ENCODE measurements at places on chromosomes 5 and 9.

DNA sequence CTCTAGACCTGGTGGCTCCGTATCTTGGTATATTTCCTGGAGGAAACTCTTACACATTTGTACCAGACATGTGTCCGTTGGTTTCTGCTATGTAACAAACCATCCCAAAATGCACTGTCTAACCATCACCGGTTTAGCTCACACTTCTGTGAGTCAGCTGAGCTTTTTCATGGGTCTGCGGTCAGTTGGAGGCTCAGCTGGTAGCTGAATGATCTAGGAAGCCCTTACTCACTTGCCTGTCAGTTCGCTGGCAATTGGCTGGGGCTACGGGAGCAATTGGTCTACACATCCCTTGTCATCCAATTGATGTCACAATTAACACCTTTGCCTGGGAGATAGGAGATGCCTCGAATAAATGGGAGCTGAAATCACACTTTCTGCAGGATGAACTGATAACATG is 11.6 kb upstream of the WHRN start:
- peak; percentile 86 for DNase-seq

DNA sequence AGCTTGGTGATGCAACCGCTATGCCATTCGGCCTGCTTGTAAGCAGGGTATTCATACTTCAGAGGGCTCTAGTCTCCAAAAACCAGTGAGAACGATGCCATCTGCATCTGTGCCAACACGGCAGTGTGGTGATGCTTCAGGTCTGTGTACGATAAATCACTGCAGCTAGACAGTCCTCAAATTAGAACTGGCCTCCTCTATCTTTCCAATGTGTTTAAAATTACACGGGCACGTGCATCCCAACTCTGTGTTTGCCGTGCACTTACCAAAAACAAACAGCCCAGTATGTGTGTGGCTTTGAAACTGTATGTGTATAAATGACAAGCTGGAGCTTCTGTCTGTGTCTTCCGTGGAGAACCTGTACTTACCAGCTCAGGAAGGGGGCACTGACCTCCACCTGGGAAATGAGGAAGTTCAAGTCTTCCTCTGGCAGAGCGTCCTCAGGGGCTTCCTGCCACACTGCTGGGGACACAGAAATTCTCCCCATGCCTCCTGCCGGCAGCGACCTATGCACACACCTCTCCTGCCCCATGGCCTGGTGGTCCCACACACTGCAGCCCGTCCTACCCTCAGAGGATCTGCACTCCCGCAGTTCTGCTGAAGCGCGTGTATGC is 12.3 kb downstream of the MED10 start:
- DNase-seq = no peak

DNA sequence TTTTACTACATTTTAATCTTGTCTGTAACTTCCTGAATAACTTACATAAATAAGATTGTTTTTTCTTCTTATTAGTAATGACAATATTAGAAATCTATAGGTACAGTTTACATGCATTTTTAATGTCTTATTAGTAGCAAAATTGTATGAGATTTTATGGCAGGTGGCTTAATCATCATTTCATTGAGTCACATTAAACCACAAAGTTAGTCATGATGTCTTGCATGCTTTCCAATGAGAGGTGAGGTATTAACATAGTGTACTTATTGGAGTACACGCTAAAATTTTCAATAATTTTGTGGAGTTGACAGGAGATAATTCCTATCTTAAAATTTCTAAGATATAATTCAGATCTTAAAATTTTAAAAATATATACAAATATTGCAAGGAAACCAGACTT is 989.6 kb upstream of the ARRDC3 start:
- peak; percentile 63 for DNase-seq

GRCh38 chr5:43874772-43875171 is 271.8 kb downstream of the NNT start:
- peak; percentile 3 for DNase-seq

- DNase-seq = no peak
These were observed 56.9 kb downstream of the ASS1 start for GRCh38 chr9:130501639-130502038.

DNA sequence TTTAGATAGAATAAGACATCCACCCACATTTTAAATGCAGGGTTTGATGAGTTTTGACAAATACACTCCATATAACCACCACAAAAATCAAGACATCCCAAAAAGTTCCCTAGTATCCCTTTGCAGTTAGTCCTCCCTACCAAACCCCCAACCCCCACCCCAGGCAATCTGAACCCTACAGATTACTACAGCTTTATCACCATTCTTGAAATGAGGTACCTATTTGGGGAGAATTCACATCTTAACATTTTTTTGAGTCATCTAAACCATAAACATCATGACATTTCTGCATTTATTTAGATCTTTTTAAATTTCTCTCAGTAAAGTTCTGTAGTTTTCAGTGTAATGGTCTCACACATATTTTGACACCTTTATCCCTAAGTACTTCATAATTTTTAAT is 53.9 kb downstream of the PTBP3 start:
- DNase-seq = no peak

- DNase-seq = no peak
These were observed 772 bp upstream of the TARS1 start for GRCh38 chr5:33439905-33440481.

GRCh38 chr5:29462241-29462640 is 1731.2 kb upstream of the CDH6 start:
- DNase-seq = no peak

DNA sequence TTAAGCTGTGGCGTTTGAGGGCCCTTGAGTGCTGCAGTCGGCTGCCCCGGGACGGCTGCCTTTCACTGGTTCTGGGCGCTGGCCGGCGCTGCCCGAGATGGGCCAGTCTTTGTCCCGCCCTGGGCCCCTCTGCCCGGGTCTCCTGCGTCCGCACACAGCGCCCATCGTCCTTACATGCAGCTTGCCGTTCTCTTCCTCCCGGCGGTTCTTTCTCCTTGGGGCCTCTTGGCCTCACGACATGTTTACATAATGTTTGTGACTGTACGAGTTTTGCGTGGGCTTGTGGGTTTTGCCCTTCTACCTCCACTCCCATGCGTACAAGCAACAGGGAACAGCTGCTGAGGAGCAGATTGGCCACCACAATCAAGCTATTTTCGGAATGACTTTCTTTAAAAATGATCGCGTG is 618 bp downstream of the TNPO1 start:
- peak; percentile 61 for DNase-seq

DNA sequence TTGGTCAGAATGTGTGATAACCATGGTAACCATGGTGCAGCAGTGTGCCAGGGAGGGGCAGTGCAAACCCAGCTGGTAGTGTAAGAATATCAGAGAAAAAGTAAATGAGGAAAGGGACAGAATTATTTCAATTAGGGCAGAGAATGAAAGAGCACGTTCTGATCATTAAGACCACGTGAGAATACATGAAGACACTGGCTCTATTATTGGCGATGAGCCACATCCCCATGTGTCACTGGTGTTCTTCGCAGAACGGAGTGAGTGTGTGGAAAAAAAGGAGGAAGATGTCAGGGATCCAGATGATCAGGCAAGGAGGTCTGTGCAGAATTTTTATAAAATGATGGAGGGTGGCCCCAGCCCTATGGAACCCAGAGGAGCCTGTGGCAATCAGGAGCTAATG is 315.5 kb downstream of the SEMA5A start:
- DNase-seq = no peak

GRCh38 chr9:108780942-108781734 is 74.6 kb downstream of the ACTL7B start:
- no peak for DNase-seq

DNA sequence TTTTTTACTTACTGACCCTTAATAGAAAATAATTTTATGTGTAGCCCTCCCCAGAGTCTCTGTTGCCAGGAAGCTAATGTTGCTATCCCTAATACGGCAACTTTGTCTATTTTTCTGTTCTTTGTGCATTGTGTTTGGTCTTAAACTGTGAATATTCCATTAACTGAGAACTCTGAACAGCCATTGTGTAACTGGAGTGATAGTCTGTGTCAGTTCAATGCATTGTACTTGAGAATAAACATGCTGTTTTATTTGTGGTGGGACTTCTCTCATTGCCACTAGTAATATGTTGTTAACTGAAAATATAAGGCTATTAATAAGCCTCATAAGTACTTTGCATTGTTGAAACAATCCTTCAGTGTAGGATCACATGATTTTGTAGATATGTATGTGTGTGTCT is 278.3 kb upstream of the DMRT1 start:
- no peak for DNase-seq

GRCh38 chr9:69136185-69136584 is 37.9 kb upstream of the TJP2 start:
- DNase-seq = no peak

DNA sequence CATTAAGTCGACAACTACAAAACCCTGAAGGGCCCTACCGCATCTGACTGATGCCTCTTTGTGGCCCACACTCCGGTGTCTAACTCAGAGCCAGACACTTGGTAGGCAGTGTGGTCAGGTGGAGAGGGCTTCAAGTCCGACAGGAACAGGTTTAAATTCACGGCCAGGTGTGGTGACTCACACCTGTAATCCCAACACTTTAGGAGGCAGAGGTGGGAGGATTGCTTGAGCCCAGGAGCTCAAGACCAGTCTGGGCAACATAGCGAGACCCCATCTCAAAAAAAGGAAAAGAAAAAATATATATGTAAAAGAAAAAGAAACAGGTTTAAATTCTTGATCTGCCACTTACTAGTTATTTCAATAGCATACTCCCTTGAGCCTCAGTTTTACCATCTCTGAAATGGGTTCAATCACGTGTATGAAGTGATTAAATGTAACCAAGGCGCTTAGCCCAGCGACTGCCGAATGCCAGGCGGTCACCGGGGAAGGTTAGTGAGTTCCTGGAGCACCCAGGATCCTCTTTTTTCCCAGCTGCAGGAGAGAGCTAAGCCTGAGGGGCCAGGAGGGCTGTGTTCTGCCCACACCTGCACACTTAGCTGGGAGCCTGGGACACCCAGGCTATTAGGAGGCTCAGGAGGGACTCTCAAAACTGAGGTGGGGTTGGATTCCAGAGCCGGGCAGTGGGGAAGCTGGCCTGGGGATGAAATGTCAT is 943 bp downstream of the CLTB start:
- no peak for DNase-seq

DNA sequence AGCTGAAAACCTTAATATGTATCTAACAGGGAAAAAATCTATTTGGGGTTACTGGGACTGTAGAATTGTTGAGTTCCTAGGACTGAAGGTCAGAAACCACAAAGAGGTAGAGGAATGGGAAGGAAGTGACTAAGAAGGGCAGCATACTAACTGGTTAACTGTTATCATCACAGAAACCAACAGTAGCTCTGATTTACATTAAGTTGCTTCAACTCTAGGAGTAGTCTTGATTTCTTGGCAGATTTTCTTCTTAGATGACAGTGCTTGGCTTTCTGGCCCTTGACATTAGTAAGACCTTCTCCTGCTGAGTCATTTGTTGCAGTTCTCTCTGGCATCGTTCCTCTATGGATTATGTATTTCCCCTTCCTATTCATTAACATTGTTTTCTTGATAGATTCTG is 116.1 kb upstream of the RASA1 start:
- peak; percentile 93 for DNase-seq

GRCh38 chr9:89629081-89629976 is 24.5 kb downstream of the GADD45G start:
- no peak for DNase-seq

DNA sequence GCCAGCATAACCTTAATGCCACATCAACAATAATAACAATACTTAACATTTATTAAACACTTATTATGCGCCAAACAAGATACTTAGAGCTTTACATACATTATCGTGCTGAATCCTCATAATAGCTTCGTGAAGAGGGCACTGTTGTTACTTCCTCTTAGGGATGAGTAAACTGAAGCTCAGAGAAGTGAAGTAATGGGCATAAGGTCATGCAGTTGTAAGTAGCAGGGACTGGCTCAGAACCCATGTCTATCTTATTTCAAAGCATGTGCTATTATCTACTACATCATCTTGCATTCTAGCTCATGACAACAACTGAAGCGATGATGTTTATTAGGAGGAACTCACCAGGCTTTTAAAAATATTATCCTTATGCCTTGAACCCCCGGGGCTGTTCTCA is 34.9 kb upstream of the PPP3R2 start:
- DNase-seq = no peak

- DNase-seq = no peak
These were observed 37.2 kb upstream of the SLC9A3 start for GRCh38 chr5:561408-561807.

DNA sequence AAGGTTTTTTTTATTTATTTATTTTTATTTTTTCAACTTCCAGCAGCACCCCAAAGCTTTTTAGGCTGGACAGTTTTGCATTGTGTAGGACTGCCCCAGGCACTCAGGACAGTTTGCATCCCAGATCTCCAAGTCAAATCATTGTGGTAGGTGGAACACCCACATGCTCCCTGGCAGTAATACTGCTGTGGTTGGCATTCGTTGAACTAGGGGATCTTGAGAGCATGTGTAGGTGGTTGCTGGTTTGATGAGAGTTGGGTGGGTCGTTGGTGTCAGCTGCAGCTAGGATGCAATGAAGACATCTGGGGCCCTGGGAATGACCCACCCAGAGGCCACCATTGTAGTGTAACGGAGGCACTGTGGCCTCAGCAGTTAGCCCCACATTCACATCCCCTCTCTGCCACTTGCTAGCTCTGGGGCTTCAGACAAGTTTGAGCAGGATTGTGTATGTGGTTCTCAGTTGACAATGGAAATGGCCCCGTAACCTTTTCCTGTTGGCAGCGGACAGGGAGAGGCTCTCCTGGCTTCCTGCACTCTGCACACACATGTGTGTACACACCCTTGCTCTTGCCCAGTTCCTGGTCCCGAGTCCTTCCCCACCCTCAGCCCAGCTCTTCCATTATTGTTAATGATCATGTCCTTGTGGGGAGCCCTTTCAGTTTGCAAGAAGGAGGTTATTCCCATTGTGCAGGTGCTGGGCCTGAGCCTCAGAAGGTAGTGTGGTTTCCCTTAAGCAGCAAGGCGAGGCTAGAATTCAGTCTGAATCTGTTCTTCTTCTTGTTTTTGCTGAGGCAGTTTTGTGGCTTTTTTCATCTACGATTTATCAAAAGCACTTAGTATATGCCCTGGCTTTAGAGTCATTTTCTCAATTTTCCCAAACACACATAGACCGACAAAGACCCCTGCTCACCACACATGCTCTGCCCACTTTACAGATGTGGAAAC is 46.5 kb downstream of the PPARGC1B start:
- DNase-seq = no peak

- no peak for DNase-seq
These were observed 245.9 kb downstream of the SH3GL2 start for GRCh38 chr9:17824616-17825264.

GRCh38 chr5:99035942-99036341 is 107.1 kb upstream of the CHD1 start:
- no peak for DNase-seq

Measured in M059J (cell line).